ENCODE measurements at places on chromosomes 13 and 19.

- no peak for DNase-seq
Observed at GRCh38 chr13:42891591-42891990, 100.5 kb downstream of the EPSTI1 start.

GRCh38 chr19:19049406-19049805, 14.4 kb upstream of the SLC25A42 start:
- no peak for DNase-seq

DNA sequence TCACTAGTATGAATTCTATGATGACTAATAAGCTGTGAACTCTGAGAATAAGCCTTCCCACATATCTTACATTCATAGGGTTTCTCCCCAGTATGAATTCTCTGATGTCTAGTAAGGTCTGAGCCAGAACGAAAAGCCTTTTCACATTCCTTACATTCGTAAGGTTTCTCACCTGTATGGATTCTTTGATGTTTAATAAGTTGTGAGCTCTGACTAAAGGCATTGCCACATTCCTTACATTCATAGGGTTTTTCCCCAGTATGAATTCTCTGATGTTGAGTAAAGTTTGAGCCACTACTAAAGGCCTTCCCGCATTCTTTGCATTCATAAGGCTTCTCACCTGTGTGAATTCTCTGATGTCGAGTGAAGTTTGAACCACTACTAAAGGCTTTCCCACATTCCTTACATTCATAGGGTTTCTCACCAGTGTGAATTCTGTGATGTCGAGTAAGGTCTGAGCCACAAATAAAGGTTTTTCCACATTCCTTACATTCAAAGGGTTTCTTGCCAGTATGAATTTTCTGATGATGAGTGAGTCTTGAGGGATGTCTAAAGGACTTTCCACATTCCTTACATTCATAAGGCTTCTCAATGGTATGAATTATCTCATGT, 30.7 kb upstream of the ZFP82 start:
- no peak for DNase-seq

DNA sequence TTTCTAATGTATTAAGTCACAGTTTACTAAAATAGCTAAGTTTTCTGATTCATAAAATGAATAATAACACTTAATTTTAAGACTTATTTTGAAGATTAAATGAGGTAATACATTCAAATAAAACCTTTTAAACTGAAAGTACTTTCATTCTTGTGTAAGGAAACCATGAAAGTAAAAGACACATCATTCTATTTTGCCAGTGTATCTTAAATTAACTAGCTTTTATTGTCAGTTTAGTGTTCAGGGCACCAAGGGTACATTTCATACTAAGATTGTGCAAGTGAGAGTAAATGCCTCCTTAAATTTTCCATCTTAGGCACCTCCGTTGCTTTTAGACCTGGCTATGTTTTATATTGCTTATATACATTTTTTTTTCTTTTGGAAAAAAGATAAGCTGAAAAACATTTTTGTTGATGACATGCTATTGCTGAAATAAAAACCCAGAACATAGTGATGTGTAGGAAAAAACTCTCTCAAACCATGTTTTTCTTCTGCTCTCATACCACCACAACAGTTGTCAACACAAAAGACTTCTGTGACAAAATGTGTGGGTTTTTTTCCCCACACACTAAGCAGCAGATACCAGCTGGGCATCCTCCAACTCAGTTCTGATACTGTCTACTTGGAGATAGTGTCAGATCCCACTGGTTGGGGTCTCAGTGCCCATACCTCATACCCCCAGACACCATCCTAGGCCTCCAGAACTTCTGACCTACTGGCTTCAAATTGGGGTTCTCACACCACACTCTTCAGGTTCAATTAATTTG, 30.7 kb upstream of the LPAR6 start:
- DNase-seq: no peak

- peak; percentile 34 for DNase-seq
Observed at GRCh38 chr13:71879129-71879535, 12.1 kb upstream of the DACH1 start.

DNA sequence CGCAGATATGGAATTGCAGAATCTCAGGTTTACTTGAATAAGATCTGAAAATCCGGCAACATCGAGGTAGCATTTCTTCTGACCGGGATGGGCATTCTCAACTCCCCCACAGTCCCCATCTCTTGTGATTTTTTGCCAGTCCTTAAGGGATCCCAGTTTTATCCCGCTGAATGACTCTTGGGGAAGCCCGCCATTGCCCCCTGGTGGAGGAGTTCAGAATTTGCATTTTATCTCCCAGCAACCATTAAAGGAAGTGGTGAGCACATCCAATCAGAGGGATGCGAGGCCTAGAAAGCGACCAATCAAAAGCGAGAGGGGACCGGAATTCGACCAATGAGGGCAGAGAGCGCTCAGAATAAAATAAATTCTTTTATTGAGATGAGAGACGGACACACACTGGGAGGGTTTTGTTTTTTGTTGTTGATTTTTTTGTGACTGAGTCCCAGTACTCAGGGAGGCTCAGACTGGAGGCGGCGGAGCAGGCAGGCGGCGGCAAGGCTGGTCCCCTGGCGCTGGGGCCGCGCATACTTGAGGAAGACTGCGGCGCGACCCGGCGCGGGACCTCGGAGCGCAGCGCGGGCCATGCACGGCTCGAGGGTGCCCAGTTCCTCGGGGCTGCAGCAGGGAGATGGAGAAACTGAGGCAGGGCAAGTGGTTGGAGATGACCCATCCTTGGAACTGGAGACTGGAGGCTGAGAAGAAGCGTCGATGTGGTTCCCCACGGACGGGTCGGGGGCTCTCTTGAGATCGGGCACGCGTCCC, 3.9 kb upstream of the TTC9B start:
- peak; percentile 90 for DNase-seq

DNA sequence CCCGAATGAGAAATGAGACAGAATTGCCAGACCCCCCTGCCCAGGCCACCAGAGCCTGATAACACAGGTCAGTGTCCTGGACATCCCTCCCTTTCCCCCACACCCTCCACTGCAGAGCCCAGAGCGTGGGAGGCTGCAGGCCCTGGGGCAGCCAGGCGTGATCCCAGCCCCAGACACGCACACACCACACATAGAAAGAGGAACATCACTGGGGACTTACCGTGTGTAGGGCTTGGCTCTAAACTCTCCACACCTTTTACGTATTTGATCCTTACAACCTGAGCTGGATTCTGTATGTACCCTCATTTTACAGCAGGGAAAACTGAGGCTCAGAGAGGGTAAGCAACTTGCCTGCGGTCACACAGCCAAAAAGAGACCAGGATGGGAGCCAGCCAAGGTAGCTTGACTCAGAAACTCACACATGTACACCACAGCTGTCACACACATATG, 334 bp upstream of the ANGPTL6 start:
- no peak for DNase-seq

DNA sequence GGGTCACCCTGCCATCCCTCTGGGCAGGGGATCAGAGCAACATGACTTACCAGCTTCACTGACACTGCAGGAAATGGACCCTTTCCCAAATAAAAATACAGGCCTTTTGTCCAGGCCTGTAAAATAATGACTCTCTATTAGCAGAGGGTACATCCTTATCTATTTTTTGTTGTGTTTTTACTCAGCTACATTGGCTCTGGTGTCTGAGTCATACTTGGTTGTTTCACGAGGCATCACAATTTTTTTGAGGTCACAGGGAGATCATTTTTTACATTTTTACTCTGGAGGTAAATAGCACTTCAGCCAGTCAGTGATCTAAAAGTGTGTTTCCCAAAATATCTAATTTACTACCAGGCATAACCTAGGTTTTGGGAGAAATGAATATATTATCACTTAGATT, 6.9 kb upstream of the HTR2A start:
- no peak for DNase-seq

DNA sequence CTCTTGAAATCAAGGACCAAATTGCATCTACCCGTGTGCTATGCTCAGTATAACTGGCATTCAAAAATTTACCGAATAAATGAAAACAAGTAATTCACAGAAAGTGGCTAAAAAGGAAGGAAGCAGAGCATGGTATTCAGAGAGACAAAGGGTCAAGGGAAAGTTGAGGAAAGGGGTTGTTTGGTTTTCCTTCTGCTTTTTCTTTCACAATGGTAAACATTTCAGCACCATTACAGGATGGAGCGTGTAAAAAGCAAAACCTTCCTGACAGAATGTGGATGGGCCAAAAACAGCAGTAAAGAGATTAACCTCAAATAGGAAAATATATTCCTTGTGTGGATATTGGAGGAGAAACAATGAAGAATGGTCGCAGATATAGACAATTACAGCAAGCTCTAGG, 14.8 kb downstream of the DIAPH3 start:
- DNase-seq: no peak

GRCh38 chr19:21593008-21593481, 87.6 kb downstream of the ZNF429 start:
- no peak for DNase-seq

GRCh38 chr13:21541271-21541670, 62.7 kb downstream of the MICU2 start:
- DNase-seq: no peak

DNA sequence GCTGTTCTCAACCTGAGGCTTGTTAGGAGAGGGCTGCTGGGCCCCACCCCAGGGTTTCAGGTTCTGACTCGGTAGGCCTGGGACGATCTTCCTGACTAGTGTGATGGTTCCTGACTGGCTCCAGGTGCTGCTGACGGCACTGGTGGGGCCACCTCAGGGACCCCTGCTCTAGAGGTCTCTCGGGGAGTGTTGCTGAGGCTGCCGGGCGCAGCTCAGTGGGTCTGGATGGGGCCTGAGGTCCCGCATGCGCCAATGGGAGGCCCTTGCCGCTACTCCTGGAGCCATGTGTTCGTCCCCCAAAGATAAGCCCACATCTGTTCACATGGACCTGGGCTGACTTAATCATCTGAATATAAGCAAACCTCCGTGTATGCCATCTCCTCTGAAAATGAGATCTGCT, 133.0 kb downstream of the ATP11A start:
- DNase-seq: no peak

DNA sequence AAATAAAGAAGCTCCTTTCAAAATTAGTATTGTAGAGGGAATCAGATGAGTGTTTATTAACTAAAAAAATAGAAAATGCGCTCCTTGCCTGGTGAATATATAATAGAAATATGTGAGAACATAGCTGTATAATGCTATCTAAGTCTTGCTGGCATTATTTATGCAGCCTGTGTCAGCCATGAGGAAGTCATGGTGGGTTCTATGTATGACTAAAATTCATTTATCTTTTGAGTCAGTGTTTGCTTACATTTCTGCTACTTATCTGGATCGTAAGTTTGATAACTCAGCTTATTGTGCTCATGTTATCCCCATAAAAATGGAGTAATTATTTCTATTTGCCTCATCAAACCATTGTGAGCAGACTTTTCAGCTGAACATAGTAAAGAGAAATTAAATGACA, 449.3 kb downstream of the OXGR1 start:
- DNase-seq: no peak

GRCh38 chr13:23928985-23929384, 31.7 kb upstream of the C1QTNF9B start:
- DNase-seq: no peak

GRCh38 chr13:48739386-48739964, 85.7 kb downstream of the CYSLTR2 start:
- no peak for DNase-seq

GRCh38 chr19:6797646-6798045, 25.1 kb downstream of the VAV1 start:
- no peak for DNase-seq

- no peak for DNase-seq
Observed at GRCh38 chr13:75334634-75335447, 147.1 kb downstream of the TBC1D4 start.

DNA sequence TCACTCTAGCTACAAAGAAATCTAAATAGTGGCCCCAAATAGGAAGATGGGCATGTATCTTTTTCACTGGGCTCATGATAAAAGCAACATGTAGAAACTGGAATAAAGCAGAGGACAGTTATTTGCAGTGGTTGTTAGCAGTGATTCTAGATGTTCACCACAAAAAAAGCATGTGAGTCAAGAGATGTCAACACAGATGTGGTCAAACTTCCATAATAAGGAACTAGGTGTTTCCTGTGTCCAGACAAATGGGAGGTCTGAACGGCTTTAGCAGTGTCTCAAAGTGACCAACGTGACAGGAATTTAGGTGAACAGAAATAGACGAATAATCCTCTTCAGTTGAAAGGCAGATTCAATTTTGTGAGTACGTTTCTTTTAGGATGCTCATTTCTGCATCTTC, 162.7 kb downstream of the TBC1D4 start:
- DNase-seq: peak; percentile 46

GRCh38 chr13:28137596-28137995, 749 bp upstream of the PAN3 start:
- DNase-seq: no peak

DNA sequence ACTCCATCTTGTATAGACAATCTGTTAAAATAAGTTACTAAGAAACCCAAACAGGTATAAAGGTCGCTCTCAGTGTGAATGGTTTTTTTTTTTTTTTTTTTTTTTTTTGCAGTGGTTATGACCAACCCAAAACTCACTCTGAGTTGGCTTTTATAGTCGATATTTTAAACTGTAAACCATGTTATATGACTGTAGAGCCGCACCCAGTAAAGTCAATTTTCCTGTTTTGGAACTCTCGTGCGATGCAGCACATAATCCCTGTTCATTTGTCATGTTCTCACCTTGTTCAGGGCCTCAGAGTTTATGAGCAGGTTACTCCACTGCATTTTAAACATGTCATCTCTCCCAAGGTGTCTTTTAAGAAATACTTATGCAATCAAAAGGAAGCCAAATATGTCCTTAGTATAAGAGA, 112.5 kb downstream of the KLF5 start:
- DNase-seq: no peak

DNA sequence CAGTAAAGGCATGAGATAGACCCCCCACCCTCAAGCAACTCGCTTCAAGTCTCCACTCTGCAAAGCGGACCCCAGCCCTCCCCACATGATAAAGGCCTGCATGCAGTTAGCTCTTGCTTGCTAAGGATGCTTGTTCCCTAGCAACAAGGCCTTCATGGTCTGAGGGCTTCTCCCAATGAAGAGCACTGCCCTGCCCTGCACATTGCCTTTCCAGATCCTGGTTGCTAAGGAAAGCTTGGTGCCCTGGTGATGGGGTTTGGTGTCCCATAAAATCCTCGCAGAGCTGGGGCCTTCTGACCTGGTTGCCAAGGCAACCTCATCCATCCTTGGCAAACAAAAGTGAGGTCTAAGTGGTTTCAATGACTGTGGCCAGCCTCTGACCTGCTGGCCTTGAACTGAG, 6.0 kb downstream of the DBP start:
- no peak for DNase-seq

DNA sequence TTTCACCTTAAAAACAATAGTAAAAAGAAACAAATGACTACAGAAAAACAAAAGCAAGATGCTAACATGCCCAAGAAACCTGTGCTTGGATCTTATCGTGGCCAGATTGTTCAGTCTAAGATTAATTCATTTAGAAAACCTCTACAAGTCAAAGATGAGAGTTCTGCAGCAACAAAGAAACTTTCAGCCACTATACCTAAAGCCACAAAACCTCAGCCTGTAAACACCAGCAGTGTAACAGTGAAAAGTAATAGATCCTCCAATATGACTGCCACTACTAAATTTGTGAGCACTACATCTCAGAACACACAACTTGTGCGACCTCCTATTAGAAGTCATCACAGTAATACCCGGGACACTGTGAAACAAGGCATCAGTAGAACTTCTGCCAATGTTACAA, 6.0 kb downstream of the CKAP2 start:
- no peak for DNase-seq

- no peak for DNase-seq
Observed at GRCh38 chr19:29655648-29656335, 9.5 kb upstream of the PLEKHF1 start.

- peak; percentile 3 for DNase-seq
Observed at GRCh38 chr19:38975861-38976271, 324 bp upstream of the FBXO17 start.
